ENCODE measurements at places on chromosomes 2 and 18.

- DNase-seq, result no peak
These were observed 513.5 kb downstream of the CMPK2 start for GRCh38 chr2:6352247-6352646.

DNA sequence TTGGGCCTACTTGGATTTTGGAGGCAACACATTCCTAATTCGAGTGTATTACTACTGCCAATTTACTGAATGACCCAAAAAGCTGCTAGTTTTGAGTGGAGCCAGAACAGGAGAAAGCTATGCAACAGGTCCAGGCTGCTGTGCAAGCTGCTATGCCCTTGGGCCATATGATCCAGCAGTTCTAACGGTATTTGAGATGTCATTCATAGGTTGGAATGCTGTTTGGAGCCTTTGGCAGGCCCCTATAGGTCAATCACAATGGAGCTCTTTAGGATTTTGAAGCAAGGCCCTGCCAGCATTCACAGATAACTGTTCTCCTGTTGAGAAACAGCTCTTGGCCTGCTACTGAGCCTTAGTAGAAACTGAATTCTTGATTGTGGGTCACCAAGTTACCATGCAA lies 368.7 kb downstream of the CDH19 start:
- no peak for DNase-seq

DNA sequence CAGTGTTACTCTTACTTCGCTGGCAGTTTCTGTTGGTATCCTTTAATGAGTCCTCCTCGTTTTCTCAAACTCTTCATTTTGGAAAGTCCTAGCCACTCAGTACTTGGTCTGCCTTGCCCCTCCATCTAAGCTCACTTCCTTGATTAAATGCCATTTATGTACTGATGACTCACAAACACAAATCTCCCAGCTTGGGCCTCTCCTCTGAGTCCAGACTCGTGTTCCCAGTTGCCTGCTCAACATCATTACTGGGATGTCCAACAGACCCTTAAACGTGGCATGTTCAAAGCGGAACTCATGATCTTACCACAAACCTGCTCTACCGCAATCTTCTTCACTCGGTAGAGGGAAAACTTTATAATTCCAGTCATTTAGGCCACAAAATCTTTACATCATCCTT lies 13.8 kb upstream of the CCDC68 start:
- no peak for DNase-seq

DNA sequence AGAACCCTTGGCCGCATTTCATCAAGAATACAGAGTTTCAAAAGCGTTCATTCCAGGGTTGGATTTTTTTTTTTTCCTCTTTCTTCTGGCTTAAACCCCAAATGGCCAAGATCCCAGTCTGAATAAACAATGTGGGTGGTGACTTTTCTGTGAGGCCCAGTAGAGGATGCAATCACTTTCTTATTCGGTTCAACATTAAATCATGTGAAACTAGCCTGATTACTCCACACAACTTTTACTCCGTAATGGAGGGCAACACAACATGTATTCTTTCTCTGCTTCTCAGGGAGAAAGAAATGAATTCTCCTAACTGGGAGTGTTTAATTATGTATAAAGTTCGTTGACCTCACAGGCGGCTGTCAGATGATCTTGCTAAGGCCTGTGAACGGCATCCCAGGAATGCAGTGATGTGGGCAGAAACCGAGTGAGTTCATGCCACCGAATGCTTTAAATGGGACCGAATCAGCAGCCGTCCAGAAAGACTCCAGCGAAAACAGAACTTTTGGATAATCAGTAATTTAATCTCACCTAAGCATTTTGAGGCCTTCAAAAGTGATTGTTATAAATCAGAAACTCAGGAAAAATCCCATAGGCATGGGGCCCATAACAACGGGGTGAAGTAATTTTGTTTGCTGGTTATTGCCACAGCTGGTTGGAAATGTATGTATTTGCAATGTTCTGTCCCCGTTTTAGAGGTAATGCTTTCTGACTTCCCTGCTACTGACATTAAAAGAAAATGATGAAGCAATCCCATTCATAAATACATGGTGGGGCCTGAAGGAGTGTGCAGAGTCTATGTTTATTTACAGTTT lies 81.5 kb downstream of the BCL2 start:
- DNase-seq, result no peak

GRCh38 chr2:160408959-160409291 lies 84.7 kb downstream of the RBMS1 start:
- DNase-seq, result no peak

DNA sequence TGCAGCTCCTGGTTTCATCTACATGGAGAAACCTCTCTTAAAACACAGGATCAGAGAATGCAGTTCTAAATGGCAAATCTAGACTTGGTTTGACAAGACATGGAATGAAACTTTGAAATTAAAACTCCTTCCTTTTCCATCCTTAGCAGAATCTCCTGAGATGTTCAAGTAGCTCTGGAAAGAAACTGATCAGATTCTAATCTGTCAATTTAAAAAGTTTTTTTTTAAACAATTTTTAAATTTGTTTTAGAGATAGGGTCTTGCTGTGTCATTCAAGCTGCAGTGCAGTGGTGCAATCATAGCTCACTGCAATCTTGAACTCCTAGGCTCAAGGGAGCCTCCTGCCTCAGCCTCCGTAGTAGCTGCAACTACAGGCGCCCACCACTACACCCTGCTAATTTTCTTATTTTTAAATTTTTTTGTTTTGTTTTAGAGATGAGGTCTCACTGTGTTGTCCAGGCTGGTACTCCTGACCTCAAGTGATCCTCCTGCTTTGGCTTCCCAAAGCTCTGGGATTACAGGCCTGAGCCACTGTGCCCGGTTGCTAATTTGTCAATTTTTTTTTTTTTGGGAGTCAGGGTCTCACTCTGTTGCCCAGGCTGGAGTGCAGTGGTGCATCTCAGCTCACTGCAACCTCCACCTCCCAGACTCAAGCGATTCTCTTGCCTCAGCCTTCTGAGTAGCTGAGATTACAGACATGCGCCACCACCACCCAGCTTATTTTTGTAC lies 216.7 kb downstream of the TGIF1 start:
- DNase-seq, result no peak

DNA sequence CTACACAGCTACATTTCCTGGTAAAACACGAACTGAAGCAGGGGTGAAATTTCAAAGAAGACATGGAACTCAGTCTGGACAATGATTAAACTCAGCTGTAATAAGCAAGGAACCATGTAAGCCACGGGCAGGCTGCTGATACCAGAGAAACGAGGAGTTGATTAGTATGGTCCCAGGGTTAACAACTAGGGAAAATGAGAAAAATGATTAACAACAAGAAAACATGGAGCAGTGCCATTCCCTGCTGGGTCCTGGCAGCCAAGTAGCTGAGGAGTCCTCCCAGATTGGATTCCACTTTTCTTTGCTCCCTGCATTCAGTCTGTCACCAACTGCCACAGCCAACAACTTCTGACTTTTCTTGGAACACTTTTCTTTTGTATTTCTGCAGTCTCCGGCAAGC lies 517.0 kb upstream of the KLHL29 start:
- no peak for DNase-seq

Measured in left forelimb (tissue), 1 donor.